DMS79 (cell line): ENCODE measurements at places on chromosomes 11 and 22.

DNA sequence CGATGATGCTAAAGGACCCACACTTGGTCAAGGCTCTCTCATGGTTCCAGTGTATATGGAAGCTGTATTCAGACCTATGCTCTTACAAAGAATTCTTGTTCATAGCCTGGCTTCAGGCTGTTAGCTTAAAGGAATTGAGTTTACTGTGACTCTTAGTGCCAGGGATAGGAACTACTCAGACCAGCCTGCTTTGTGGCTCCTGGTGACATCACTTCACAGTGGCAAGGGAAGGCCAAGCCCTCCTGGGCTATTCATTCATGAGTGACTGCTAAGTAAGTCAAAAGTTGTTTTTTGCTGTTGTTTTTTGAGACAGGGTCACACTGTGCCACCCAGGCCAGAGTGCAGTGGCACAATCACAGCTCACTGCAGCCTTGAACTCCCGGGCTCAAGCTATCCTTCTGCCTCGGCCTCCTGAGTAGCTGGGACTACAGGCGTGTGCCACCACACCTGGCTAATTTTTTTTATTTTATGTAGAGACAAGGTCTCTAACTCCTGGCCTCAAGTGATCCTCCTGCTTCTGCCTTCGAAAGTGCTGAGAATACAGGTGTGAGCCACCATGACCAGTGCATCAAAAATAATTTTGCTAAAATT, 9.6 kb downstream of the ART5 start:
- no peak for DNase-seq

DNA sequence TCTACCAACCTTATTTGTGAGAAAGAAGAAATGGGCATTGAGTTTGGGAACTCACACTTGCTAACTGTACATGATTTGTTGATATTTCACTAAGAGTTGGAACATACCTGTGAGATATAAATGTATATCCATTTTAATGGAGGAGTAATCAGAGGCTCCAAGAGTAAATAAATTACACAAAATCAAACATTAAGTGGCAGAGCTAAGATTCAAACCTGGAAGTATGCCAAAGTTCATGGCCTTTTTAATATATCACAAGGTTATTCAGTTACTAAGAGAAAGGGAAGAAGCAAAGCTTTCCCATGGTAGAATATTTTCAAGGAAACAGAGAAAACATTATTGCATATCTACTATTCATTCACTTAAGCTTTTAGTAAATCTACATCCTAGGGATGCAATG, 1641.1 kb downstream of the FAM181B start:
- DNase-seq: no peak

- no peak for DNase-seq
Observed at GRCh38 chr11:12949453-12949852, 59.7 kb upstream of the RASSF10 start.

- no peak for DNase-seq
Observed at GRCh38 chr11:113778111-113778910, 1.3 kb upstream of the CLDN25 start.

DNA sequence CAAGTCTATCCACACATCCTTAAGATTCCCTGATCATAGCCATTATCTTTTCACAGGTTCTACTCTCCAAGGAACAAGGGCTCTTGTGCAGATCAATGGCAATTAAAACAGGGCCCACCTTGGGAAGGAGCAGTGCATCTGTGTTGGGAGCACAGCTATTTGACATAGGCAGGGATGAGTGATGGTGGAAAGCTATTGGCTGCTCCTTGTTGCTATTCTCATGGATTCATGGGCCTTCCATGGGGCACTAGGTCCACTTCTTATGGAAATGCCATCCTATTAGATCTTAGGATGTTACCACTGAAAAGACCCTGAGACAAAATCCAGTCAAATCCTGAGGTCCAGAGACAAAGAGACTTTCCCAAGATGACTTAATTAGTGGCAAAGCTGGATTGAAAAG, 148.6 kb upstream of the MTNR1B start:
- DNase-seq: no peak

GRCh38 chr22:22030493-22031182, 48.1 kb upstream of the TOP3B start:
- no peak for DNase-seq

- no peak for DNase-seq
Observed at GRCh38 chr11:79667380-79667779, 226.6 kb upstream of the TENM4 start.

DNA sequence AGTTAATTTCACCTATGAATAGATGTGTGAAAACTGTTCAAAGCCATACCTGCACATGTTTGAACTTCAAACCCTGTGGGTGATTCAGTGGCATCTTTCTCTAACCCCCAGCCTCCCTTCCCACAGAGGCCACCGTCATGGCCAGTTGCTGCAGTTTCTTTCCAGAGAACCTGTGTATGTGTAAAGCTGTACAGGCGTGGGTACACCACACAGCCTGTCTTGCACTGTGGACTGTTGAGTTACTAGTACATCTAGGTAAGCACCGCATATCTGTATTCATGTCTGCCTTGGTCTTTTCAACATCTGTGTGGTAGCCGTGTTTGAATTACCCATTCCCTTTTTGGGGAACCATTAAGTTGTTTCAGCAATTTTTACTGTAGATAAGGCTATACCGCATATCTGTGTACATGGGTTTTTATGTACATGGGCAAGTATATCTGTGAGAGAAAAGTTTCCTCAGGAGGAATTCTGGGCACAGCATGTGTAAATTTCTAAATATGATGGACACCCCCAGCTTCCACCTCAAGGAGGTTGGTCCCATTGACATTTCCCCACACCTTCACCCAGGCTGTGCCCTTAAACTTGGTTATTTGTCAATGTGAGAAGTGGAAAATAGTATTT, 13.9 kb downstream of the NEAT1 start:
- no peak for DNase-seq

GRCh38 chr11:19311308-19312030, 70.7 kb upstream of the E2F8 start:
- no peak for DNase-seq

DNA sequence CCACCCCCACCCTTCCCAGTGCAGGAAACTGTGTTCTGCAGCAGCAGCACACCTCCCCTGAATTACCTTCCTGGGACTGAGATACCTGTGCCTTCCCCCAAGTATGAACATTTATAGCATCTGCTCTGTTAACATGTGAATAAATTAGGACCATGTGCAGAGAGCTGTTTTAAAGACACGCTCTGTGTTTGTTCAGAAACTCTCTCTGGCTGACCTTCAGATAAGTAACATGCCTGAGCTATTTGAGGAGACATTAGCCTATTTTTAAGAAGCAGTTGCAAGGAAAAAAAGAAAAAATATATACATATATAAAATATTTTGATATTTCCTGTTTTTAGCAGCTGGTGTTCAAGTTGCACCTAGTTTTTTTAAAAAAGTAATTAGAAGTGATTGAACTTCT, 5.4 kb downstream of the NAV2 start:
- no peak for DNase-seq

GRCh38 chr11:126564566-126564965, 209.1 kb downstream of the ST3GAL4 start:
- no peak for DNase-seq

- no peak for DNase-seq
Observed at GRCh38 chr11:63639199-63639832, 25.1 kb upstream of the PLAAT3 start.

- no peak for DNase-seq
Observed at GRCh38 chr11:468036-468435, 18.0 kb downstream of the PTDSS2 start.

GRCh38 chr11:80116796-80117195, 676.0 kb upstream of the TENM4 start:
- no peak for DNase-seq

- DNase-seq: no peak
Observed at GRCh38 chr11:9462172-9462799, 1.5 kb downstream of the ZNF143 start.

GRCh38 chr11:23725752-23726151, 771.1 kb upstream of the LUZP2 start:
- DNase-seq: no peak

GRCh38 chr11:47187723-47188122, 1.5 kb upstream of the PACSIN3 start:
- DNase-seq: no peak

DNA sequence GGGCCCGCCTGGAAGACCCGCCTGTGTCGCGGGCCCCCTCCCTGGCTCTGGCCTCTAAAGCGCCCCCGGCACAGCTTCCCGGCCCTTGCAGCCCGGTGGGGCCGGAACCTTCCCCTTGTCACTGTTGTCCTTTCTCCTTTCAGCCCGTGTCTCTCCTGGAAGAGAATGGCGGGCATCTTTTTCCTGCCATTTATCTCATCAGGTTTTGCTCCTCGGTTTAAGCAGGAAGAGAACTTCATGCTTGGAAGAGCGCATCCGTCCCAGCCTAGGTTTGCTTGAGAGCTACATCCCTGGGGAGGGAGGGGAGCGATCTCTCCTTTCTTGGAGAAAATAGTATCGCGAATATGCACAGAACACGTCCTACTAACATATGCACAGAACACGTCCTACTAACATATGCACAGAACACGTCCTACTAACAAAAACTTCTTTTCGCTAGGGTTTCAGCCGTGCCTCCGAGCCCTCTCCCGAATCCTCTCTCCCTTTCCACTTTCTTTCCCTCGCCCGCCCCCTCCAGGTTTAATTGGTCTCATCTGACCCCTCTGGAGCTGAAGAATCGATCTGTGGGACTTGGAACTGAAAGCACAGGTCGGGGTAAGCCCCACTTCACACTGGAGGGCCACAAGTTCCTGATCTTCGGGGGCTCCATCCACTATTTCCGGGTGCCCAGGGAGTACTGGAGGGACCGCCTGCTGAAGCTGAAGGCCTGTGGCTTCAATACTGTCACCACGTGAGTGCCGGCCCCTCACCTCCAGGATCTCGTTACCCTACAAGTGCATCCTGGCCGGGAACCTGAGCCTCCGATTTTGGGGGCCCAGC, 1.2 kb downstream of the GLB1L3 start:
- DNase-seq: no peak

GRCh38 chr11:5550440-5551095, 2.2 kb upstream of the OR52H1 start:
- no peak for DNase-seq

DNA sequence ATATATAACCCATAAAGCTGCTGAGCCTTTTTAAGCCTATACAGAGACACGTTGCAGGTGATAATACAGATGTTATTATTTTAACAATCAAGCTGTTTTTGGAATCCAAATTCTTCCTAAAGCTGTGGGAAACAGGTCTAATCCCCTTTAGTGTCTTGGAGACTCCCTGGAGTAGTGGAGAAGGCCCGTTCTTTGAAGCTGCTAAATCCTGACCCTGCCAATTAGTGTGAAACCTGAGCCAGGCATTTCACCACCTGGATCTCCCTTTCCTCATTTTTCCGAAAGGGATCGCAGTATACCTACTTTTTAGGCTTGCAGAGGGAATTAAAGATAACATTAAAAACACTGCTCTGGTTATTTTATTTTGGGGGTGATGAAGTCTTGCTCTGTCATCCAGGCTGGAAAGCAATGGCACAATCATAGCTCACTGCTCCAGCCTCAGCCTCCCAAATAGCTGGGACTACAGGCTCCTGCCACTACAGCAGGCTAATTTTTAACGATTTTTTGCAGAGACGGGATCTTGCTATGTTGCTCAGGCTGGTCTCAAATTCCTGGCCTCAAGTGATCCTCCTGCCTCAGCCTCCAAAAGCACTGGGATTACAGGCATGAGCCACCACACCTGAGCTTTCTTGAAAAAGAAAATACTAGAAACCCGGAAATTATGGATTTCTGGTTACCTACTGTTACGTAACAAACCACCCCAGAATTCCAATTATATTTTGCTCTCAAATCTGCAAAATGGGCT, 1.7 kb upstream of the EIF4ENIF1 start:
- DNase-seq: no peak

DNA sequence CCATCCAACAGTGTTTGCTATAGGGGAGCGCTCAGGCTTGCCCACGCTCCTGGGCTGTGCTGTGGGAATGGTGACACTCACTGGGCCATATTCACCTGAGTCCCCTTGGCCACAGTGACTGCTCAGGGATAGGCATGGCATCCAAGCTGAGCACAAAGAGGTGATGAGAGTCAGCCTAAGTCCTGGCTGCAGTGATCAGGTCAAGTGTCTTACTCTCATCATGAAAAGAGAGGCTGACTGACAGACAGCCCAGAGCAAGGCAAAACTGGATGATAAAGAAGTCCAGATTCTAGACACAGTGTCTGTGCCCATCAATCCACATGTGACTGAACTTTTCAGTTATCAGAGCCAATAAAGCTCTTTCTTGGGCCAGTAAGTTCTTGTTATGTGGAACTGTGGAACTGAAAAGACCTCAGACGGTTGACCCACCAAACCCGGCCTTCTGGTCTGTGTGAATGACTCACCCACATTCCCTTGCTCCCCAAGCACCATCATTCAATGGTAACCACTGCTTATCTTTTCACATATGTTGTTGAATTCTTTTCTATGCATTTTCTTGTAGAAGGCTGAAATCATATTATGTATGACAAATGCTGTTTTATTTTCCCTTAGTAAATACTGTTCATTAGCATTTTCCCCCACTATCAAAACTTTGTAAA, 43.2 kb upstream of the YPEL1 start:
- no peak for DNase-seq

DNA sequence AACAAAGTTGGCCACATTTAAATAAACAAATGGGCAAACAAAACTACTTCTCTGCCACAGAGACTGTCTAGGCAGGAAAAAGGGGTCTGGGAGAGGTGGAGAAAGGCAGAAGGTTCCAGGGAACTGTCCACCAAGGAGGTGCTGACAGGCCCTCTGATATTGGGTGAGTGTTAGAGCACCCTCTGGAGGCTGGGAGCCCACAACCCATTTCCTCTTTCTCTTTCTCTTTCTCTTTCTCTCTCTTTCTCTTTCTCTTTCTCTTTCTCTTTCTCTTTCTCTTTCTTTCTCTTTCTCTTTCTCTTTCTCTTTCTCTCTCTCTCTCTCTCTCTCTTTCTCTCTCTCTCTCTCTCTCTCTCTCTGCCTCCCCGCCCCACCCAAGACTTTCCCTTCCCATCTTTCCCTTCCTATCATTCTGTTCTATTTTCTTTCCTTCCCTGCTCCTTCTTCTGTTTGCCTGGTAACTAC, 912.8 kb downstream of the DLG2 start:
- DNase-seq: no peak

DNA sequence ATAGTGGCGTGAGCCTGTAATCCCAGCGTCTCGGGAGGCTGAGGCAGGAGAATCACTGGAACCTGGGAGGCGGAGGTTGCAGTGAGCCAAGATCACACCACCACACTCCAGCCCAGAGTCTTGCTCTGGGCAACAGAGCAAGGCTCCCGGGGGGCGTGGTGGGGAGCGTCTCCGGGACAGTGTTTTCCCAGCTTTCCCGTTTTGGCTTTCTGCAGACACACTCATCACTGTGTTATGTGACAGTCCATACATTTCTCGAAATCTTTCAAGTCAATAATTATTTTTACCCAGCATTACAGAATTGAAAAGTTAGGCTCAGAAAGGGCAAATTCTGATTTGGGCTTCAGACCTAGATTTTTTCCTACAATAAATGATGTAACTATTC, 31.7 kb downstream of the NEAT1 start:
- no peak for DNase-seq

GRCh38 chr11:32438346-32438865, 3.1 kb upstream of the WT1 start:
- DNase-seq: no peak
